Mucosa of descending colon (tissue), 3 donors: ENCODE measurements at places on chromosomes 16 and 17. TPM values are rescaled to one million over a fixed set of nuclear protein-coding genes. Genes with fewer than 3 reads are reported as not detected.

MAP2K3 gene
- 46.0 TPM for total RNA-seq

HOXB13 gene
- total RNA-seq, result 12.2 TPM

GRAPL gene
- total RNA-seq, result 4.4 TPM

CFAP20 gene
- 23.3 TPM for total RNA-seq

IL34 gene
- total RNA-seq, result 2.2 TPM
